ENCODE measurements at places on chromosomes 4 and X.

DNA sequence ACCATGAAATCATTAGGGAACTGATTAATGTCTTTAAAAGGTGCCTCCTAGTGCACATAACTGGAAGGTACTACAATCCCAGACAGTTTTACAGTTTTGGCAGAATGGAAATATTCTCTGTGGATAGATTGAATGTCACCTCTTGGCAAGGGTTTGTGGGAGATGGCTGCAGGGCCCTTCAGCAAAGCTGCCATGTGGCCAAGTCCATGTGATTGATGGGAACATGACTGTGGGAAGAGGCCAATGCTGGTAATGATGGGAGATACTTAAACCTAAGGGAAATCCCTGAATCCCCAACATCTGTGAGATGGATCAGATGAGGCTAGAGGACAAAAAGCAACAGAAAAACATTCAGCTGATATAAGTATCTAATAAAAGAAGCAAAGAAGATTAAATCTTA, 493.7 kb downstream of the MAGEE1 start:
- DNase-seq = no peak

GRCh38 chr4:3481113-3481531, 18.0 kb downstream of the DOK7 start:
- no peak for DNase-seq

GRCh38 chrX:83593634-83594294, 85.7 kb downstream of the POU3F4 start:
- DNase-seq = no peak

DNA sequence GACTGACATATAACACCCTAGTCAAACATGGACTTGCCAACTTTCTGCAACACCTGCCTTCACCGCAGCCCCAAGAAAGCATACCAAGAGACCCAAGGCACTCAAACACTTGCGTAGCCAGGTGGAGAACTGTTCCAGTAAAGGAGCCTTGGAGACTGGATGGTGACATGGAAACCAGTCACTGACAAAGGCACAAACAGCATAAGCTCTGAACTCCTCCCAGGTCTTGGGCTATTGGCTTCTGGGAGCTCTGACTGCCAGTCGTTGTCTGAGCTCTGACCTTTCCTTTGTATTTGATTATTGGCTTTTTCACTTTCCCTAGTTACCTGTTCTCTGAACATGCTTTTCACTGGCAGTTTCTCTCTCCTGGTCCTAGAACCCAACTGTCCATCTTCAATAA, 38.3 kb downstream of the ARAP2 start:
- DNase-seq = no peak

DNA sequence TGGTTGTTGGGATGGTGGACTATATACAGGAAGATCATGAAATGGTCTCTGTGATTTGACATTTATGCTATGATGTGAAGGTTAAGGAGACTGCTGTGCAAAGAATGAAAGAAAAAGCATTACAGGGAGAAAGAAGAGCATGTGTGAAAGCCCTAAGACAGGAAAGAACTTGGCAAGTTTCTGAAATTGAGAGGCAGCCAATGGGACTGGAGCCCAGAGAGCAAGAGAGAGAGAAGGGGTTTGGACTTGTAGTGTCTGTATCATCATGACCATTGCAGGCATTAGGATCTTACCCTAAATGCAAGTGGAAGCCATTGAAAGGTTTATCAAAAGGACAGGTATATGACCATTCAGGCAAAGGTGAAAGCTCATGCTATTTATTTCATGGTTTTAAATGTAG, 147.1 kb downstream of the NAA11 start:
- DNase-seq = no peak

DNA sequence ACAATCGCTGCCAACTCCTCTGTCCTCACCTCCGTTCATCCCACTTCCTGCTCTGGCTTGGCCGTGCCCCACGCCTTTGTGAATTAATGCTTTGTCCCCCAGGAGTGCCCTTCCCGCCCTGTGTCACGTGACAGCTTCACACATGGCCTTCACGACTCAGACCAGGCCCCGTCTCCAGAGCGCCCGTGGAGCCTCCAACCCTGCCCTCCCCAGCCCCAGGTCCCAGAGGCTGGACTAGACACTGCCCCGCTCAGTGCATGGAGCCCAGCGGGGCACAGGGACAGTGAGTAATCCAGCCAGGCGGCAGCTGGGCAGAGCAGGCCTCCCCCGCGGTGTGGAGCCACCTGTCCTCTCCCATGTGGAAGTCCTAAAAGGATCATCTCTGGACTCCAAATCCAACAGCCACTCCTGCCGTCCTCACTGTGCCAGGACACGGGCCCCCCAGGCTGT, 7.4 kb downstream of the ADRA2C start:
- no peak for DNase-seq

DNA sequence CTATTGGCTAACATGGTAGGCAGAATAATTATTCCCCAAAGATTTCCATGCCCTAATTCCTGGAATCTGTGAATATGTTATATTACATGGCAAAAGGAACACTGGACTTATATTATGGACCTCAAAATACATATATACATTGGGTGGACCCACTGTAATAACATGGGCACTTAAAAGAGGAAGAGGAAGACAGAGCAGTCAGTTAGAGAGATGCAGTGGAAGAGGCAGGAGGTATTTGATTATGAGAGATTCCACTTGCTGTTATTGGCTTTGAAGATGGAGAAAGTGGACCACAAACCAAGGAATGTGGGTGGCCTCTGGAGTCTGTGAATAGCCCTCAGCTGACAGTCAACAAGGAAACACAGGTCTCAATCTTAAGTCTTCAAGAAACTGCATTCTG, 14.0 kb upstream of the ART3 start:
- no peak for DNase-seq

DNA sequence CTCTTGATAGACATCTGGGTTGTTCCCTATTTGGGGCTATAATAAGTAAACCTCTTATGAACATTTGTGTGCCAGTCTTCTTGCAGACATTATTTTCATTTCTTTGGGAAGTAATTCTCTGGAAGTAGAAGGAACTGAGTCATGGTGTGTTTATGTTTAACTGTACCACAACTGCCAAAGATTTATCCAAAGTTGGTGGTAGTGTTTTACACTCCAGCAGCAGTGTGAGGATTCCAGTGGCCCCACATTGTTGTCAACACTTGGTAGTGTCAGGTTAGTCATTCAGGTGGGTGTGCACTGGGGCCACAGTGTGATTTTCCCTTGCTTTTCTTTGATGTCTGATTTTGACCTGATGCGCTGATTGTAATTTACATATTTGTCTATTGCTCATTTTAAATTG, 5.0 kb upstream of the UVSSA start:
- DNase-seq = no peak

DNA sequence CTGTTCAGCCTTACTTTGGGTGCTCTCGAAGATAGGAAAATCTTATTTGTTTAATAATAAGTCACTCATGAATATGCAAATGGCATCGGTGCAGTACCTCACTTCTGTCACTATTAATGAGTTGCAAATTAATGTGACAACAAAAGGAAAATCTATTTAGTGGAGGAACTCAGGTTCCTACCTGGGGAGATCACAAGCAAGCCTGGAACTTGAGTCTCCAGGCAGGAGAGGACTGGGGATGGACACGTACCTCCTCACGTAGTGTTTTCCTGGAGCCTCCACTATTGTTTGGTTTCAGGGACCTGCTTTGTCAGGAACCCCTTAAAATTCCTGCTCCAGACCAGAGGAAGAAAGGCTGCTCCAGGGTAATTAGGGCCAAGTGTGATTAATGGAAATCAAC, 82.1 kb downstream of the BCOR start:
- DNase-seq = no peak
